Umbilical cord (tissue), 2 donors: ENCODE measurements at places on chromosomes 6 and 20. TPM values are rescaled to one million over a fixed set of nuclear protein-coding genes. Genes with fewer than 3 reads are reported as not detected.

Gene SUMO4
- total RNA-seq, result 17.3 TPM

Gene BFSP1
- 2.9 TPM for total RNA-seq

Gene LGSN
- 4.1 TPM for total RNA-seq

Gene ENPP3
- total RNA-seq, result not detected

Gene MEI4
- 3.4 TPM for total RNA-seq

DNA sequence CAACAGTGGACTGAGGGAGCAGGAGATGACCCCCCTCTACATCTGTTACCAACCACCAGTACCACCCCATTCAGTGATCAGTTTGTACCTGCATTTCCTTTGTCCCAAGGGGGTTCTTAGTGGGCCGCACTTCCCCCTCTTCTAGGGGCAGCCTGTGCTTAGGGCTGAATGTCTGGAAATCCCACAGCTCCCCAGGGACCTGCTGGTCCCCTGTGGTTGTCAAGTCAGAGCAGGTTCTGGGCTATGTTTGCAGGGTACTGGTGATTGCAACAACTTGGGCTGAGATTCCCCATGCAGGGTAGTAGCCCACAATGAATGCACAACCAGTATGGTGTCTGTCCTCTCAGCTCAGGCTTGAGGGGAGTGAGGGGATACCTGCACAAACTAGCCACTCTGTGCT lies 39.7 kb upstream of the COL10A1 start:
- no peak for DNase-seq

- DNase-seq, result no peak
These were observed 54.6 kb downstream of the PCSK2 start for GRCh38 chr20:17281478-17281877.

DNA sequence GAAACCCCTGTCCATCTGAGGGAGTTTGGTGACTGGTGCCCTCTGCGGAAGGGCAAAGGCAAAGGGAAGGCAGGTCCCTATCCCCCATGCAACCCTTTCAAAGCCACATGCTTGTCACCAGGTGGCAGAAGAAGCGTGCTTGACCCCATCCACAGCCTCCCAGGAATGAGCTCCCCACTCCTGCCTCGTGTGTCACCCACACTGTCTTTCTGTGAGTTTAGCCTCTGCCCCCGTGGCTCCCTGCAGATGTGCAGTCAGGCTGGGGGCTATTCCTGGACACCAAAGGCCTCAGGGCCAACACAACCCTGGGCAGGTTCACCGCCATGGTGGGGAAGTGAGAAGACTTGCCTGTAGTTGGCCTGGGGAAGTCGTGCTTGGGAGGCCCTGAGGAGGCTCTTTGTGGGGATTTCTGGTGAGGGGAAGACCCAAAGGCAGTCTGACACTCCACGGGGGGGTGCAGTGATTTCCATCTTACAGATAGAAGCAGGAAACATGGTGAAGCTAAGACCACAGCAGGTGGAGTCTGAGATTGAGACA lies 16.6 kb upstream of the PCMTD2 start:
- no peak for DNase-seq

DNA sequence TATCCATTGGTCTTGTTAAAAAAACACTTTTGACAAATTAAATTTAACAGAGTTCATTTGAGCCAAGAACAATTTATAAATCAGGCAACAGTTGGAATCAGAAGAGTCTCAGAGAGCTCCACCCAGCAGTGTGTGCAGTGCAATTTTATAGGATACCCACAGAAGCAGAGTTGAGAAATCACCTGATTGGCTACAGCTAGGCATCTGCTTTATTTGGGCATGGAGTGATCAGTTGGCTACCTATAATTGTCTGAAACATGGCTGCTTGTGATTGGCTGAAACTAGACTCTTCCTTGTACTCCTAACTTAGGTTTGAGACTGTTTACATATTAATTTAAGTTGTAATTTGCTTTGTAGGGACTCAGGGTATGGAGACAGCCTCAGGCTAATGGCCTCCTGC lies 12.0 kb downstream of the PGK2 start:
- no peak for DNase-seq

DNA sequence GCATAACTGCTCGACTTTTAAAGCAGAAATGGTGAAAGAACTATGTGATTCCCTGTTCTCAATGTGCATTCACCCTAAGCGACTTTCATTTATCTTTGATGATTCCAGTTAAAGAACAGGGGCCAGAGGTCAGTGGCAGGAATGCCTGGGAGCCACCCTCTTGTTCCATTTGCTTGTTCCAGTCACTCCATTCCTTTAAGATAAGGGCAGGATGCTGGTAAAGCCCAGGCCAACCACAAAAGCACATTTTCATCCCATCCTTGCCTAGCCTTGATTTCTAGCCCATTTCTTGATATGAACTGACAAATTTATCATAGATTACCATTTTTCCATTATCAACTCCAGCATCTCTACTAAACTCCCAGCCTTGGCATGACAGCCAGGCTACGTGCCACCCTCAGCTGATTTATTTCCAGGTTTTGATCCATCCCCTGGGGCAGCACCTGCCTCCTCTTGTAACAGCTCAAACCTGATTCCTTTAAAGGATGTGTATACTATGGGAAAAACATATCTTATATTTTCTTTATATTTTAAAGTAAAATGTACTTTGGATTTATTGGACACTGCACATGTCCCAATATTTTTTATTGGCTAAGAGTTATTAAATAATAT lies 19.2 kb downstream of the HMGN3 start:
- peak; percentile 35 for DNase-seq

DNA sequence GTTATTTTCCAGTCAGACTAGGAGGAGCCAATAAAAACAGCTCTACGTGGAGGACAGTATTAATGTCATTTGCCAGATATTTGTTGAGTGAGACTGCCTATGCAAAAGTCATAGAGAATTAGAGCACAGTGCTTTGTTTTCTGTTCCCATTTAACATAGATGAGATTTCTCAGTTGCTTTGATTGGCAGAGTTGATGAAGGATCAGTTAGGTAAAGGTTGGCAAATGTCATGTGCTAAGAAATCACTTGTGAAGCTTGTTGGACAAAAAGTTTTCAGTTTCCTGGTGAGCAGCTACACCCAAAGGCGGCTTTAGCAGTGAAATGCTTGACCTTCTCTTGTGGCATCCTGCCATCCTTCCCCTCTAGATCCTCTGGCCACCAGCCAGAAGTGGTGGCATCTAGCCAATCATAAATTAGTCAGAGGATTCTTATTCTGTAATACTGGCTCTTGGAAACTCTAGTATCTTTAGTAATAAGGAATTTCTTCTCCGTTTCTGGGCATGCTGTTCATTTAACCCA lies 37.0 kb downstream of the BCKDHB start:
- peak; percentile 91 for DNase-seq

DNA sequence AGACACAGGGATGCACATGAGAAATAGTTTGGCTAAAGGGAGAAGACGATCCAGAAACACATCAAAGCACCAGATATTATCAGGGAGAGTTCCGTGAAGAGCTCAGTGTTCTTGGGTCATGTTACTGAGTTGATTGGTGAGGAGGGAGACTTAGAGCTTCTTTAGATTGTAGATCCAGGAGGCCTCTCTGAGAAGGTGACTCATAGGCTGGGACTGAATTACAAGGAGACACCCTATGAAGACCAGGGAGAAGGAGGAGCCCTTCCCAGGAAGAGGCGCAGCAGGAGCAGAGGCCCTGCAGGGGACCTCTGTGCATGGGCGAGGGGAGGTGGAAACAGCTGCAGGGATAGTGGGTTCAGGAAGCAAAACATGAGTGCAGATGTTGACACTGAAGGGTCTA lies 196.5 kb downstream of the SLC24A3 start:
- no peak for DNase-seq

GRCh38 chr6:127456465-127456864 lies 2.7 kb downstream of the KIAA0408 start:
- peak; percentile 35 for DNase-seq

DNA sequence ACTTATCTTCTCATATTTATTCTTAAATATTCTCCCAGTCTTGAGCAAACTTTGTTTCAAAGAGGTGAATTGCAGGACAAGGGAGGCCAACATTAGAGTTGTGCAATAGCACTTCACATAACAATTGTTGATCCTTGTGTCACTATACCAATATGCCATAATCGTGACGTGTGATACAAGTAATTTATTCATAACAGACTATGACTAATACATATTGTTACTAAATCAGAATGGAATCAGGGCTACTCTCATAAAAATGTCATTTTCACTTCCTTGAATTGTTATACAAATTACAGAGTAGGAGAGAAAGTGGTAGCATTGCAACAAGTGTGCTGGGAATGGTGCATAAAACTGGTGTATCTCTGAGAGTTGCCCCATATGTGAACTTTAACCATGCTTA lies 37.2 kb upstream of the PLCB1 start:
- peak; percentile 25 for DNase-seq

DNA sequence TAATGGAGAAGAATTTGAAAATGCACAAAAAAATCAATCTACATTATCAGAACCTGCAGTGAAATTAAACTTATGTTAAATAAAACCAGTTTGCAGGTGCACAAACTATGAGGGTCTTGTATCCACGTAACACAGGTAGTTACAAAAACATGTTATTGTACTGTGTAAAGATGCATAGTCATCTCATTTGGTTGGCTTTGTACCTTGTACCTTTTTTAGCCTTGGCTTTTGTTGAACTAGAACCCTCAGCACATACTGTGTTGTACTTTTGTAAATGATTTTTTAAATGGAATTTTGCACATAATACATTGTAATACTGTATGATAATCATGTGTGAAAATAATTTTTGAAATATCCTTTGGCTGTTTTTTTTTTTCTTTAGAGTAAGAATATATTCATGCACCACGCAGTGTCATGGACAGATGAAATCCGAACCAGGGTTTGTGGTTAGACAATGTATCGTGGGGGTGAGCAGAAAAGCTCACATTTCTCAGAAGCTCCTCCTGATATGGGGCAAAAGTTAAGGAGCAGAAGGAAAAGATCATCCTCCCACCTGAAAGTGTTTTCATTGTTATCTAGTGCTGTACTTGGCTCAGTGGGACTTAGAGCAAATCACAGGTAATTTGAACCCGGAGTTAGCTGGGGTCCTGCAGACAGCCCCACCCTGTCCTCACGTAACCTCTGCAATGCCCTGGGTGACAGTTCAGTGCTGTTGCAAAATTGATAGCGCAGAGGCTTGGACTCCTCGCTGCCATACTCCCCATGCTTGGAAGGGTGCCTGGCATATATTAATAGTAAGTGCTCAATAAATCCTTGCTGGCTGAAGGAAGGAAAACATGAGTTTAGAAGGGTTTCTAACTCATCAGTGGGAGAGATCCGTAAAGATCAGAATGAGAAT lies 14.8 kb upstream of the NAA20 start:
- no peak for DNase-seq

GRCh38 chr6:15366003-15366535 lies 120.2 kb downstream of the JARID2 start:
- no peak for DNase-seq

GRCh38 chr6:129598244-129599187 lies 111.5 kb downstream of the ARHGAP18 start:
- peak; percentile 74 for DNase-seq

DNA sequence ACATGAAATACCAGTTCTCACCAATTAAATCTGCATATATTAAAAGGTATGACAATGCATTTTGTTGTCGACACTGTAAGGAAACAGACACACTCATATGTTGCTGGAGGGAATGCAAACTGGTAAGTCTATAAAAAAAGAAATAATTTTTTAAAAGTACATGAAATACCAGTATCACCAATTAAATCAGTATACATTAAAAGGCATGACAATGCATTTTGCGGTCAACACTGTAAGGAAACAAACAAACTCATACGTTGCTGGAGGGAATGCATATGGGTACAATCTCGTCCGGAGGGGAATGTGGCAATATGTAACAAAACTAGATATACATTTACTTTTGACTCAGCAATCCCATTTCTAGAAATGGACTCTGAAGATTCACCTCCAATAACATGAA lies 6.5 kb downstream of the ZNF322 start:
- no peak for DNase-seq

GRCh38 chr6:149751239-149751638 lies 1.7 kb downstream of the PCMT1 start:
- DNase-seq, result no peak

DNA sequence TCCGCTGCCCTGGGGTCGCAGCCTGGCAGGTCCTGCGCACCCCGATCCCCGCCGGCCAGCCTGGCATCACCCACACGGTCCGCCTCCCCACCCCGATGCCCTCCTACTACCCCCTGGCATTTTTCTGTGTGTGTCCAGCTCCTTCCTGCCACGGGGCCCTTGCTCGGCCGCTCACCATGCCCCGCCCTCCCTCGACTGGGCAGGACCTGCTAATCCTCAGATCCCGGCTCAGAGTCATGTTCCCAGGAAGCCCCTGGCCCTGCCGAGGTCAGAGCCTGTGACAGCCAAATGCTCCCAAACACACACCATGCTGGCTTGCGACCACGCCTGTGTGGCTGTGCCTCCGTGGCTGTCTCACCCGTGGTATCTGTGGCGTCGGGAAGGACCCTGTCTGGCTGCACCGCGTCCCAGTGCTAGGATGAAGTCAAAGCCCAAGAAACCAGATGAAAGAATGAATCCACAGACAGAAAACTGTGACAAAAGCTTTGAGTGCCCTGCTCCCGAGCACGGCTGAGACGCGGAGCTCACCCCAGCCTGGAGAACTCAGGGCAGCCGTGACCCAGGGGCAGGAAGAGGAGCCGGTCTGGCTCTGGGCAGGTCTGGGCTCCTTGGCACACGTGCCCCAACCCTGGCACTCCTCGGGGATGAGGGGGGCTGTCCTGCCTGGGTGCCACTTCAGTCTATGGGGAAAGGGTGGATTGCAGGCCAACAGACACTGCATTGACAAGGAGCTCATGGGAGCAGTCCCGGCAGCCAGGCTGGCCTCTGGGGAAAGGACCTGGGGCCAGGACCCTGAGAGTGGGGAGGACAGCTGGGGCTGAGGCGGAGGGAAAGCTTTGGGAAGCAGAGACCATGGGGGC lies 20.8 kb upstream of the SLCO4A1 start:
- DNase-seq, result no peak

- no peak for DNase-seq
These were observed 373.3 kb downstream of the CDKAL1 start for GRCh38 chr6:20907486-20908071.

GRCh38 chr6:125377621-125378020 lies 75.9 kb upstream of the HDDC2 start:
- DNase-seq, result peak; percentile 89
